ENCODE measurements at places on chromosomes 7 and 10.

GRCh38 chr7:50743016-50743415, 39.7 kb downstream of the GRB10 start:
- DNase-seq = no peak

DNA sequence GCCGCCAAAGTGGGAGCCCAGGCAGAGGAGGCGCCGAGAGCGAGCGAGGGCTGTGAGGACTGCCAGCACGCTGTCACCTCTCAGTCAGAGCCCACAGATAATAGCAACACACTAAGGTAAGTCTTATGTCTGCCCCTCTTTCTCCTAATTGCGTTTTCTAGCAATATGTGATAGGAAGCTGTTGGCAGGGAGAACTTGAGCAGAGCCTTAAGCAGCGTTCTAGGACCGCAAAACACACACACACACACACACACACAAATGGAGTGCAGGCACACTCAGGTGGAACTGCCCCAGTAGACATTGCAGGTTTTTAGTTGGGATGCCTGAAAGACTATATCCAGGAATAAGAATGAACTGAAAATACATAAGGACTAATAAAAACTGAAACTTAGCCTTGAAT, 1188.5 kb downstream of the NXPH1 start:
- no peak for DNase-seq

GRCh38 chr10:106935978-106936451, 228.5 kb downstream of the SORCS1 start:
- DNase-seq = no peak

- DNase-seq = no peak
Measured at GRCh38 chr7:124645704-124646103, 119.9 kb downstream of the GPR37 start.

DNA sequence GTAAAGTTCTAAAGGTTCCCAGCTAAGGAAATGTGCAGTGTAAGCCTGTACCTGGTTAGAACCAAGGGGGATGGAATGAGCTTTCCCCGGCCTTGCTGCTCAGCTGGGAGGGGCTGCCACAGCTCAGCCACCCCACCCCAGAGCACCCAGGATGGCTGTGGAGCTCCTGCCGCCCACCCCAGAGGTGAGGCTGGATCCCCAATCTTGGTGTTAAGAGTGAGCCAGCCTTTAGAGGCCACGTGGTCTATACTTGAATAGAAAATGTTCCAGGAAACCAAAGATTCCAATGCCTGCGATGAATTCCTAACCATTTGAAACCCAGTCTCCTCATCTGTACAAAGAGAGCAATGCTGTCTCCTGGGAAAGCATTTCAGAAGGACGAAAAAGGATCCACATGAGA, 16.5 kb downstream of the DIP2C start:
- DNase-seq = no peak

- no peak for DNase-seq
Measured at GRCh38 chr7:30708412-30708811, 26.2 kb upstream of the CRHR2 start.

DNA sequence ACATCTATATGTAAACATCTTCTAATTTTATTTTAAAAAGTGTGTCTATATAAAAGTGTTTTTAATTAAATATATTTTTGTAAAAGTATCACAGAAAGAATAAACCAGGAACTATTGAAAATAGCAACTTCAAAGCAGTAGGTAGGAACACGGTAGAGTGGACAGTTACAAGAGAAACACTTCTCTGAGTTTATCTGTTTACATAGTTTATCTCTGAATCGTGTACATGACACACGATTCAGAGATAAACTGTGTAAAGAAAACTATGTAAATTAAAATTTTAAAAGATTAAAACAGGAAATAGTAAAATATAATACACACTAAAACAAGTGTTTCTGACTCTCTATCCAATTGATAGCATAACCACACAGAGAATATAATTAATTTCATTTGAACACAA, 25.1 kb upstream of the FAM170B start:
- DNase-seq = no peak

- no peak for DNase-seq
Measured at GRCh38 chr10:8778713-8779112, 724.2 kb downstream of the GATA3 start.

GRCh38 chr7:91198371-91198770, 65.9 kb upstream of the FZD1 start:
- DNase-seq = no peak

- no peak for DNase-seq
Measured at GRCh38 chr10:18140149-18140956, at the start of gene CACNB2. Gene CACNB2 (plus strand): TSS chr10:18140424.

DNA sequence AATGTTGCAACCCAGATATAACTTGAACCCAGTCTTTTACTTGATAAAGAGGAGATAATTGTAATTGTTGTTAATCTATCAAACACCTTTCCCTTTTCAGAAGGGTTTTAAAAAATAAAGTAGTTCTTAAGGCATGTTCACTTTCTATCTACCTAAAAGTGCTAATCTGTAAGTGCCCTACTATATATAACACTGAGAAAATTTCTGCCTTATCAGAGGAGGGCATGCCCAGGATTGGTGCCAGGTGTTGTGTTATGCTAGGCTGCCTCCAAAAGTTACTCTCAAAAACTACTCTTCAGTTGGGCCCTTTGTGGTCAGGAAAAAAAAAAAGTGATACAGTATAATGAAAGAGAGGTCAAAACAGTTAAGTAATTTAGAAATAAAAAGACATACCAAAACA, 36.3 kb downstream of the SMNDC1 start:
- DNase-seq = no peak

DNA sequence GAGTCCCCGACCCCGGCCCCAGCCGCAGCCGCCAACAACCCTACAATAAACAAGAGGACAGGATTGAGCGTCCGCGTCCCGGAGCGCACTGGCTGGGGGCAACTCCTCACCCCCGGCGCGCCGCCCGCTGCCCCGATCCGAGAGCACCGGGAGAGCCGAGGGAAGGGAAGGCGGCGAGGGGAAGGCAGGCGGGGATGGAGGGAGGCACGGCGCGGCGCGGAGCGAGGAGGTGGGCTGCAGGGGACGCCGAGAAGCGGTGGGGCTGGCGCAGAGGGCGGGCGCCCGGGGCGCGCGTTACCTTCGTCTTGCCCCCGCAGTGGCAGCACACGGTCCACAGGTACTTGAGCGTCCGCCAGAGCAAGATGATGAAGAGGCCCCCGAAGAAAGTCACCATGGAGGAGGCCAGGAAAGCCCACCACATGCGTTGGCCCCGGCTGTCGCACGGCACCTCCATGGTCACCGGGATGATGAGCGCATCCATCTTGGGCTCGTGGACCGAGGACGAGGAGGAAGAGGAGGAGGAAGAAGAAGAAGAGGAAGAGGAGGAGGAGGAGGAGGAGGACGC, 559 bp downstream of the KCNMA1 start:
- no peak for DNase-seq

GRCh38 chr7:155754165-155754564, 58.1 kb downstream of the SHH start:
- DNase-seq = no peak

GRCh38 chr7:2198206-2198605, 34.5 kb downstream of the MAD1L1 start:
- no peak for DNase-seq

DNA sequence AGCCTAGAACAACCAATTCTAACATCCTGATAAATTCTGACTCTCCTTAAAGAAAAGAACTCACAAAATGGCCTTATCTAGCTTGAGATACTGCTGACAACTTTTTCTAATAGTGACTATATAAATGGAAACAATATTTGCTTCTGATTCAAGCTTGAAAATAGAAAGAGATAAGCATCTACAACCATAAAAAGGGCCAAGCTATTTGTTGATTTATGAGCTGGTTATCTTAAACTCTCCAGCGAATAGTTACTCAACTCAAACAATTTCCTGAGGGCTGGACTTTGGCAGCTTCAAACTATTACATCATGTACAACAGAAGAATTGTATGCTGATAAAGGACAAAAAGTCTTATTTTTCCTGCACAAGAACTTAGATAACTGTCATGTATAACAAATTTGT, 4.6 kb downstream of the USP54 start:
- DNase-seq = no peak

DNA sequence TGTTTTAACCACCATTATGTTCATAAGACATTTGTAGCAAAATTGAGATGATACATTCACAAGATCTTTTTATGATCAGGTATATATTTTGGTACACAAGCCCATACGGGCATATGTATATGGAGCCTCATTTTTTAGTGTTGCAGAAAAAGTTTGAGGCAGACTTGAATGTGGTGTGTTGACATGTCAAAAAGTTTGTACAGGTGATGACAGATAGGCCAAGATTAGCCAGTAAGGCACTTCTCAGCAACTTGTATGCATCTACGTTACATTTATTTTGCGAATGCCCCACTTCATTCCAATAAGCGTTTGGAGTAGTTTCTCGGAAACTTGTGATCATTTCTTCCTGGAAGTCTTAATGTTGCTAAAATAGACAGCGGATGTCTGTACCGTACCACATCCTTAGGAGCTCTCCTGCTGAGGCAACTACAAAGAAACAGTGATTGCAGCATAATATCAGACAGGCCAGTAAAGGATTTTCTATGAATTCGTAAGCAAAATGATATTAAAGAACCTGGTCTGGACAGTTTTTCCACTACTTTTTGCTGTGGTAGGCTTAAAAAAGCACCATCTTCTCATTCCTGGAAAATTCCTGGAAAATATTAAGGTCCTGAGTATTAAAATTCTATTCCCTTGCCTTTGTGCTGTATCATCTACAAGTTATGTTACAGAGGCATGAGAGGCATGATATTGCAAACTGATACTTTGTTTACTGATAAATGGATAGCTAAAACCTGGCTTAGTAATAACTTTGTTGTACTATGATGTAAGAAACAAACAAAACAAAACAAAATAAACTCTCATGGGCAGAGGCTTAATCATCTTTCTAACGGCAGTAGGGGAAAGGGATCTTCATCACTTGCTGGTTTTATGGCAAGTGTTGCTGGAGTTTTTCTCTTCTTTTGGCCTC, 153.6 kb downstream of the HDAC9 start:
- no peak for DNase-seq

DNA sequence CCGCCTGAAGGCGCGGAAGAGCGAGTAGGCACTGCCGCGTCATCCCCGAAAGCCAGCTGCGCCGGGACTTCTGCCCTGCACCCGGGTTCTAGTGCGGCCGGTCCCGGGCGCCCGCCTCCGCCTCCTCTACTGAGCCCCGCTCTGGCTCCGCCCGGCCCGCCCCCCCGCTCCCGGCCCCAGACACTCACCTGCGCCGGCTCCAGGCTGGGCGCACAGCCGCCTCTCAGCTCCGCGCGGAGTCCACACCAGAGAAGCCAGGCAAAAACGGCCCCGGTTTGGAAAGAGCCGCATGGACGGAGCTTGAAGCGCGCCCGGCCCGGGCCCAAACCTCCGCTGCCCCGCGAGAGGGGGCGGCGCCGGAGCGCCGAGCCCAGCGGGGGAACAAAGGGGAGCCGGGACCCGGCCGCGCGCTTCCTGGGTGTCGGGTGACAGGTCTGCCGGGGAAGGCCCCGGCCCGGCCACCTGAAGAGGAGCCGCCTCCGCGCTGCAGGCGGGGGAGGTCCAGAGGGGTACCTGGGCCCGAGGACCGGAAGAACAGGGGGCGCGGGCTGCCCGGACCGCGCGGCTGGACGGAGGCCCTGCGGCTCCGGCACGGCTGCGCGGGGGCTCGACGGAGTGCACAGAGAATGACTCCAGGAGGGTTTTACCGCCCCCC, 168.2 kb downstream of the NRF1 start:
- no peak for DNase-seq

GRCh38 chr7:150944066-150945042, 33.8 kb downstream of the KCNH2 start:
- DNase-seq = no peak

- DNase-seq = no peak
Measured at GRCh38 chr7:100400656-100401055, 27.4 kb downstream of the PILRA start.

GRCh38 chr10:75468612-75469005, 37.2 kb downstream of the LRMDA start:
- DNase-seq = no peak

DNA sequence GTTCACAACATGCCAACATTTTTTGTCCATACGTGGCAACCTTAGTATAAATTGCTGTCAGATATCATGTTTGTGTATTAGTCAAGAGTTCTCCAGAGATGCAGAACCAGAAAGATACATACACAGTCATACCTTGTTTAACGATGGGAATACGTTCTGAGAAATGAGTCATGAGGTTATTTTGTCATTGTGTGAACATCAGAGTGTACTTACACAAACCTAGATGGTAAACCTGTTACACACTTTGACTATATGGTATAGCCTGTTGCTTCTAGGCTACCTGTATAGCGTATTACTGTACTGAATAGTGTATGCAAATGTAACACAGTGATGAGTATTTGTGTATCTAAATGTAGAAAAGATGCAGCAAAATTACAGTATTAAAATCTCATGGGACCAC, 22.3 kb downstream of the ZNF518A start:
- no peak for DNase-seq

DNA sequence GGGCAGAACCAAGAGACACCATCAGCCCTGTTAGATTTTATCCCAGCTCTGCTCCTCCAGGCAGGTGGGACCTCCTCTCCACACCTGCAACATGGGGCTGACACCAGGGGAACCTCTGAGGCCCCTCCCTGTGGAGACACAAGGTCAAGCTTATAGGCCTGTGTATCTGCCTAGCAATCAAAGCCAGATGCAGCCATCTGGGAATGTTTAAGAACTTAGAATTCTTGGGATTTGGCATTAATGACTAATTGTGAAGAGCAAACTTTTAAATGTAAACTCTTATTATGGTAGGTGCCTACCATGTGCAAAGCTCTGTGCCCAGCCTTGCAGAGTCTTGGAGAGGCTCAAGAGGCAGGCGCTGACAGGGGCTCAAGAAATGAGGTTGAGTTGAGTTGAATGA, 52.1 kb downstream of the TBATA start:
- no peak for DNase-seq

GRCh38 chr10:103746598-103746997, 108.8 kb downstream of the SH3PXD2A start:
- DNase-seq = no peak

GRCh38 chr7:106465704-106466468, 181.1 kb upstream of the NAMPT start:
- DNase-seq = no peak

DNA sequence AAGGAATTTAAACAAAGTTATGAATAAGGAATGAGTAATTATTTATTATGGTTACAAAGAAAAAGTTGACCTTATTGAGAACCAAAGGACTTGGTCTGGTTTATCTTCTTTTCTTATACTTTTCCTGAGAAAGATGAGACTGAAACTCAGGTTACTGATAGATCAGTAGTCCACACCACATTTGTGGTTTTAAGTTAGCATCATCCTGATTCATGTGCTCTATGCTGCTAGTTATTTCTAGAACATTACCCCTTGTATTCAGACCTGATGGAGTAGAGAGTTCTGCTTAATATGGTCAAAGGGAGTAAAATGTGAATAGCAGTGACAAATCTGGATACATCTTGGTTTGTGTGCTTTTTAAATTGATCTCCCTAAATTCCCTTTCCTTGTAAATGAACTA, 63.8 kb downstream of the FOXP2 start:
- no peak for DNase-seq
